ENCODE measurements at places on chromosomes 1 and 21. TPM values are rescaled to one million over a fixed set of nuclear protein-coding genes. Genes with fewer than 3 reads are reported as not detected.

Gene ASCL5
- total RNA-seq = not detected

DNA sequence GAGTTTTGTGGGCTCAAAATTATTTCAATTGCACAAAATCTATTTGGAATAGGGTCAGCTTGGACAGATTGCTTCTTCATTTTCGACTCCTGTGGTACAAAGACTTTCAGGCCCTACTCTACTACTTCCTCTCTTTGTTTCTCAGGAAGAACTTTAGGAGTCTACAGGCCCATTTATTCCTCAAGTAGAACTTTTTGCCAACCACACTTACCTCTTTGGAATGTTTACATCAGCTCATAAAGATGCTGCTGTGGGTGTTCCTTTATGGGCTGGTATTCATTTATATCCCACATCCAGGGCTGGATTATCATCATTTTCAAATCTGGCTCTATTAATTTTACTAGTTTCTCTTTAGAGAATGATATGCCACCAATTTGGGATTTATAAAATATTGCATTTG, 46.3 kb upstream of the TNFSF18 start:
- no peak for DNase-seq

GRCh38 chr1:235105051-235106043, 23.3 kb downstream of the TOMM20 start:
- no peak for DNase-seq

GRCh38 chr1:15942661-15943327, 33.1 kb downstream of the ZBTB17 start:
- DNase-seq = no peak

DNA sequence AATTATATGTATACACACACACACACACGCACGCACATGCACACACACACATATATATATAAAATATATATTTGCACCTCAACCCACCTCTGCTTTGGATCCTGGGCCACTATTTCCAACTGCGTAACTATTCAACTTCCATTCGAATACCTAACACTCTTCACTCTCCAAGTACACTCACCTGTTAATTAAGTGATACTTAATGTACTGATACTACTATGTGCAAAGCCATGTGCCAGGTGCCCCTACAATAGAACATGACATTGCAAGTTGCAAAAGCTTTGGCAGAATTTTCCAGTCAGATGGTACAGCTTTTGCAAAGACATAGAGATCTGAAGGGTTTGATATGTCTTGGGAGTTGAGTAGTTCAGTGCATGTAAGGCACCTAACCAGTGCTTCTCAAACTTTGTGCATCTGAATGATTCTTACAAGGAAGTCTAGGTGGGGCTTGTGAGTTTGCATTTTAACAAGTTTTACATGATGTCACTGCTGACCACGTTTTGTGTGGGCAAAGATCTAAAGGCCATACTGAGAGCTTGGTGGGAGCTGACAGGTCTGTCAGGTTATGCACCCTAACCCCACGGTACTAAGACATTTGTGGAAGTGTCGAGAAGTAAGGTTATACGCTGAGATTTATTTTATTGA, 7.2 kb downstream of the CXADR start:
- no peak for DNase-seq

- DNase-seq = no peak
Observed at GRCh38 chr21:34938089-34938764, 110.9 kb downstream of the RUNX1 start.

- no peak for DNase-seq
Observed at GRCh38 chr21:35438643-35439404, 389.7 kb upstream of the RUNX1 start.

DNA sequence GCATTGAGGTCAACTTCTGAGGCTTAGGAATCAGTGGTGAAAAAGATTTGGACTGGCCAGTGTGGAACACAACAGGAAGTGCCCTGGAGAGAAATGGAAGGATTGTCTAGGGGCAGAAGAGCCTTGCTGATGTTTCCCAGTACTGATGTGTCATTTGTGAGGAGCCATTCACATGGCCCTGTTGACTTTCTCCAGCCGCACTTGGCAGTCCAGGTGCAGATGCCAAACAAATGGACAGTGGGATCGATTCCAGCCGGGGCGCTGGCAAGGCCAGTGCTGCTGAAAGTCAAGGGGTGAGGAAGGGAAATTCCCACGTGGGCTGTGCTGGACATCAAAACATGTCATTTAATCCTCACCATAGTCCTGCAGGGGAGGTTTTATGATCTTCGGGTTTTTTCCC, 4.9 kb upstream of the TRIM63 start:
- no peak for DNase-seq

- no peak for DNase-seq
Observed at GRCh38 chr1:201348211-201348566, 29.3 kb downstream of the TNNT2 start.

DNA sequence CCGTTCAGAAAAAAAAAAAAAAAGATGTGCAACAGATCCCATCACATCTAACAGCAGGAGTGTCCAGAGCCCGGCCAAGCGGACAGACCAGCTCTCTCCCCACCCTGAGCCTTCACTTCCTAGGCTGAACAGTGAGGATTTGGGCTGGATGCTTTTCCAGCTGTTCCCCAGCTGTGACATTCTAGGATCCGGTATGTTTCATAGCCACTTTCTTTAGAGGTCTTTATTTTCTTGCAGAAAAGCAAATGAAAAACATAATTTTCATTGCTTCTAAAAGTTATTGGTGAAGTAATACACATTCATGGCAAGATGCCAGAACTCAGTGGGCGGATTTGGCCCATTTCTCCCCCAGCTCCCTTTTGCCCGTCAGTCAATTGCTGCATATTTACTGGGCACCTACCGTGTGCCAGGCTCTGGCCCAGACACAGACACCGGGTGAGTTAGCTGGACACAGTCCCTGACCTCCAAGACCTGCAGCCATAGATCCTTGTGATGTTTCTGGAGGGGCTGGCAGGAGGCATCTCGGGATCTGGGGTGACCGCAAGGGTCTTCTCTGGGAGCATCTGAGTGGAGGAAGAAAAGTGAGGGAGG, 213.7 kb upstream of the VAMP3 start:
- no peak for DNase-seq

- DNase-seq = no peak
Observed at GRCh38 chr21:45393833-45394638, 10.9 kb upstream of the COL18A1 start.
